ENCODE measurements at places on chromosomes 13 and 19.

DNA sequence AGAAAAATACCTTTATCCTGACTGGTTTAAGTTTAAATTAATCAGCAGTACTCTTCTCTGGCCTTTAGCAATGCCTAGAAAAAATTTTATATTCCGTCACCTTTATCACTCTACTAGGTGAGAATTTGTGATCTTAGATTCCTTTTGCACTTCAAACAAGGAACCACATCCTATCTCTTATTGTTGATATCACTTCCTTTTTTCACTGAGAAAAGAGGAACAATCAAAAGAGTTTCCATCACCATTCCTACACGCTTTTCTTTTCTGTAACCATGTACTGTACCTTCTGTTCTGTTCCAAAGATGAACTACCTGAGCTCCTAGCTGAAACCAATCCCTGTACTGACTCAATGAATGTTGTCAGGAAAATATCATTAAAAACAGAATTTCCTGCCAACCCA is 1379.0 kb upstream of the MIR17HG start:
- no peak for DNase-seq

GRCh38 chr13:32594157-32594738 is 8.0 kb downstream of the PDS5B start:
- no peak for DNase-seq

DNA sequence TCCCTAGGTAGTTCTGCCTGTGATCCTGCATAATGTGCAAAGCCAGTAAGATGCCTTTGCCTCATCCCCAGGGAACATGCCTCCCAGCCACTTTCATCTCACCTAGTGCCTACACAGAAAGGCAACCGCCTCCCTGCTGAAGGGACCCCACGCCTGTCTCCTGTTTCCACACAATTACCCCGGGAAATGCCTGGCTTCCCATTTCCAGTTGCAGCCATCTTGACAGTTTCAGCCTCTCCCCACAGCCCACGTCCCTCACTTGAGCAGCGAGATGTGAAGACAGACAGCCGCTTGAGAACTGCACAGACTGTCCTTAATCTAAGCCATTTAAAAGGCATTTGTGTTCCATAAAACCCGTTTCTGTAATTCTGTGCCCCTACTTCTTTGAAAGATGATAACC is 4.7 kb upstream of the UQCRFS1 start:
- no peak for DNase-seq

GRCh38 chr13:70189981-70190380 is 81.7 kb upstream of the KLHL1 start:
- no peak for DNase-seq

DNA sequence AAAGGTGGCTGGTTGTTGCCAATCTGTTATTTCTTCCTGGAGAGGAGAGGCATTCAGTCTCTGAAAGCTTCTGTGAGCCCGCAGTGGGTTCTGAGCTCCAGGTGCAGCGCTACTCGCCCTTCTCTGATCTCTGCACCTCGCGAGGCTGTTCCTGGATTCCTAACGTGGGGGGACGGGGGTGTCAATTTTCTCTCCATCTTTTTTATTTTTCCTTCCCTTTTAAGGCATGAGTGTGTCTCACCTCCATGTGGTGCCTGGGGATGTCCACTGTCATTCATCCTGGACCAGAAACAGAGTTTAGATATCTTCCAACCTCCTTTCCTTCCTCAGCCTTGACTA is 626 bp downstream of the ZNF233 start:
- DNase-seq: no peak

GRCh38 chr19:19477705-19478383 is 37.5 kb downstream of the TSSK6 start:
- no peak for DNase-seq

DNA sequence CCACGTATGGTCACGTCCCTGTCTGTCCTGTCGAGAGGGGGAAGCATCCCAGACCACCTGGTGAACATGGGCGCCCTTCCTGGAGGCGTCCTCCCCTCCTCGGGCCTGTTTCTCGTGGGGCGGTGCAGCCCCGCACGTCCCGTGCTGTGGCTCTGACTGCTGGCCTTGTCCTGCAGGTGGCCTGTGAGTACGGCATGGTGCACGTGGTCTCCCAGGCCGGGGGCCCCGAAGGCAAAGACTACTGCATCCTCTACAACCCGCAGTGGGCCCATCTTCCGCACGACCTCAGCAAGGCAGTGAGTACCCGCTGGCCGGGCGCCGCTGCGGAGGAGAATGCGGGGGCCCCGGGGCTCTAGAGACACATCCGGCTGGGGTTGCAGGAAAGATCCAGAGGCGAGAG is 5.9 kb downstream of the SPPL2B start:
- DNase-seq: no peak

DNA sequence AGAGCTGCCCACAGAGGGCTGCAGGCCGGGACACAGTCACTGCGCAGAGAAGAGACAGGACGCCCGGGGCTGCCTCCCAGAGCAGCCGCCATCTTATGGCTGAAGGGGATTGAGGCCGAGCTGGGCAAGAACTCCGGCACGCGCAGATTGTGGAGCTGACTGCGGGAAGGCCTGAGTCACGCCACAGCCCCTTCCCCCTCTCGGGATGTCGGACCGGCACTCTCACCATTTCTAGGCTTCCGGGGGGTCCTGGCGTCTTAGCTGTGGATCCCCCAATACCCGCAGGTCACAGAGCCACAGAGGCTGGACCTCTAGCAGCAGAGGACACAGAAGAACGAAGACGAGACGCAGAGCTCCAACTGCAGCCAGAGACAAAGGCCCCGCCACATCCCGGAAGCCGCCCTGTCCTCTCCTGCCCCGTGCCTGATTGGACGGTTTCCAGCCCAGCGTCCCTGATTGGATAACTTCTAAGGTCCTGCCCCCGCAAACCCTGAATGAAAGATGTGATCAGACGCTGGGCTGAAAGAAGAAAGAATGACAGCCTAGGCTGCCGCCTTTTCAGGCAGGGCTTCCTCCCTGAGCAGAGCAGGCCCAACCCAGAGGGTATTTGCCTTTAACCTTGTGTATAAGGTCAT is at the start of gene ZNF43:
TSS of gene ZNF43 (minus strand) at position 373 of the 635 bp plus-strand sequence. CDS start at position 229, 144 bp downstream.
- peak; percentile 98 for DNase-seq

DNA sequence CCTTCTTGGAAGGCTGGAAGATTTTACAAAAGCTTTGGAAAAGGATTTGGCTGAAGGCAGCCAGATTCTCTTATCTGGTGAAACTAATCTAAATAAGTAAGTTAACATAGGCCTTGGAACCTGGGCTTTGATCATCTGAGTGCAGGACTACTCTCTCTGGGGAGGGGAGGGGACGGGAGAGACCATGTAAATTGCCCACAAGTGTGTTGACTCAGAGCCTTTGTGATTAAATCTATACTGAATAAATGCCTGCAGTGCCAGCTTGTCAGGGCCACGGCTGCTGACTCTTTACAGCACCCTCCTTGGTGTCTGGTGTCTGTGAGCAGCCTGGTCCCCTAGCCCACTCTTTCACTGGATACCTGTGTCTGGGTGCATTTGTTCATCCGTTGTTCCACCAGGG is 251.4 kb downstream of the ITGBL1 start:
- DNase-seq: no peak

- no peak for DNase-seq
Observed at GRCh38 chr19:3698386-3698950, 1.8 kb downstream of the PIP5K1C start.

DNA sequence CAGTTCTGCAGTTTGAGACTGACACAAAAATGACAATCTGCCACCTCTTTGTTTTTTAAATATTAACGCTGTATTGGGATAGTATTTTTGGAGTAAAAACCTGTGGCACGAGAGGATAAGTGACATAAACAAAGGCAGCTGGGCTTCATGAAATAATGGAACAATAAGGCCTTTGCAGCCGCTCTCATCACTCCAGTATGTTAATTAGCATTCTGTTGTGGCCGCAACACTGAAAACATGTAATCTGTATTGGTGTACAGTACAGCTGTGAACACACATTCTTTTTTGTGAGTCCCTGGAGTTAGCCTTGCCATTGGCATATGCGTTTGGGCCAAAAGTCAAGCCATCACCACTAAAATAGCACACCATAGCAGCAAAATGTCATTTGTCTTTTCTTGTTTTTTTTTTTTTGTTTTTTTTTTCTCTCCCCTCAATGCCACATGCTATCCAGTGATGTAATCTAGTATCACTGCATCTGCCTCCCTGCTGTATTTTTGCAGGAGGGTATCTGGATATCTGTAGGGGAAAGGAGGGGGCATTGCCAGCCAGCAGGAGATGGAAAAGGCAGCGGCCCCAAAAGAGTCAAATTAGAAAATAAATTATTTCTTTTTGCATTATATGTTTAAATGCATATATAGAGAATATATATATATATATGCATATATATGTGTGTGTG is 885 bp upstream of the ZNF536 start:
- peak; percentile 30 for DNase-seq

- no peak for DNase-seq
Observed at GRCh38 chr19:57786286-57786685, 16.8 kb downstream of the ZNF586 start.

DNA sequence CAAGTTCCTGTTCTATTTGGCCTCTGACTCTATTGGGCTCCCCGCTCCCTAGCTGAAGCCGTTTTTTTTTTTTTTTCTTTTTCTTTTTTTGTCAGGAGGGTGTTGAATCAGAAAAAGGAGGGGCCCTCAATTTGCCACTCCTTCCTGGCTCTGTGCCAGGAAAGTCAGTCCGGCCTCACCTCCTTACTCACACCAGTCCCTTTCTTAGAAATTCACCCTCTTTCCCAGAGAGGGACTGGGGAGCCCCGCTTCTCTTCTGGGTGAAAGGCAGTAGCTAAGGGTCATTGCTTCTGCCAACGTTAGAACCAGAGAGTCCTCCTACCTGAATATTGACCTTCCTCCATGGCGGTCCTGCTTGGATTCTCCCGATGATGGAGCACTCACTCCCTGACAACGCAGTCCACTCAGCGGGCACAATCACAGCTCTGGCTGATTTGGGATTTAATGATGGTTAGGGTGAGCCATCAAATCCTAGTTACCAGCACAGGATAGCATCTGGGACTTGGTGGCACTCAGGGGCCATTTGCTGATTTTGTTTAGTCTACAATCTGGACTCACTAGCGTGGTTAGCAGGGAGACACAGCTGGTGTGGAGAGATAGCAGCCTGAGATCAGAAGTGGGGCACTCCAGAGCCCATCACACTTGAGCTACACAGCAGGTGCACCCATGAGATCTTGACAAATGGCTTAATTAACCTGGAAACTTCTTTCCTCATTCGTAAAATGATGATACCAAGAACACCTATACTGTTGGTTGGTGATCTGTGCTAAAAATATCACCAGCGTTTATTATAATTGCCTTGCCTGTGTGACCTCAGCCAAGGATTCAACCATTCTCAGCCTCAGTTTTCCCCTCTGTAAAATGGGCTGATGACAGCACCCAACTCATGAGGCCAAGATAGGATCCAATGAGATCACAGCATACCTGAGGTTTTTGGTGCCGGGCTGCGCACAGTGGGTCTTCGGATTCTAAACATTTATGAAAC is 2.2 kb downstream of the FCER2 start:
- no peak for DNase-seq

- no peak for DNase-seq
Observed at GRCh38 chr13:36475468-36475867, 43.2 kb downstream of the CCNA1 start.

DNA sequence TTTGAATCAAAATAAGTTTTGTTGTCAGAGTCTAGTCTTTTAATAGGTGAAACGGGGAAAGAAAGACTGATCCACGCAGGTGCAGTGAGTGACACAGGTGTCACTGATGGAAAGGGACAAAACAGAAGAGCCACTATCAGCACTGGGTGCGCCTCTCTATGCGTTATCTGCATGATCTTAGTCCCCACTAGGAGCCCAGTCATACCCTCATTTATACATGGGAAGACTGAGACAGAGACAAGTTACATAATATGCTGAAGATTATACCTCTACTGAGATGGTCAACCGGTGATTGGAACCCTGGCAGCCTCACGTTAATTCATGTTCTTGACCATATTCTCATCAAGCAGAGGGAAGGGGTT is 3.4 kb downstream of the LRCH1 start:
- DNase-seq: no peak

- no peak for DNase-seq
Observed at GRCh38 chr13:32752997-32753606, 166.8 kb downstream of the PDS5B start.

DNA sequence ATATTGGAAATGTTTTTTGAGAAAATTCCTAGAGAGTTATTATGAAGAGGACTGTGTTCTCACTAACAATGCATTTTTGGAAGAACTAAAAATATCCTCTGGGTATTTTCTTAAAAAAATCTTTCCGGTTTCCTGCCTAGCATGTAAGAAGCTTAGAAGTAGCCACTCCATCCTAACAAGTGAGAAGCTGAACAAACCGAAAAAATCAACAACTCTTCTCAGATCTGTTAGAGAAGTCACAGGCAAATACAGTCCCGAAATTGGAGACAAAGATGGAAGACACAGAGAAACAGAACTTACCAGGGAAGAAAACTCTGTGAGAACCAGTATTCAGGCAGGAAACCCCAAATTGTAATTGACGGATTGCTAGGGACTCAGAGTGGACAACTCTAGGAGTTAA is 173.0 kb downstream of the KLF12 start:
- DNase-seq: no peak

- DNase-seq: no peak
Observed at GRCh38 chr13:55761986-55762385, 1378.7 kb upstream of the PRR20A start.

- DNase-seq: peak; percentile 90
Observed at GRCh38 chr19:48963371-48964204, 1.5 kb upstream of the FTL start.

- DNase-seq: no peak
Observed at GRCh38 chr19:53881482-53882390, at the start of gene PRKCG. TSS of gene PRKCG (plus strand) at chr19:53882197. CDS start at chr19:53882495, 298 bp downstream.

DNA sequence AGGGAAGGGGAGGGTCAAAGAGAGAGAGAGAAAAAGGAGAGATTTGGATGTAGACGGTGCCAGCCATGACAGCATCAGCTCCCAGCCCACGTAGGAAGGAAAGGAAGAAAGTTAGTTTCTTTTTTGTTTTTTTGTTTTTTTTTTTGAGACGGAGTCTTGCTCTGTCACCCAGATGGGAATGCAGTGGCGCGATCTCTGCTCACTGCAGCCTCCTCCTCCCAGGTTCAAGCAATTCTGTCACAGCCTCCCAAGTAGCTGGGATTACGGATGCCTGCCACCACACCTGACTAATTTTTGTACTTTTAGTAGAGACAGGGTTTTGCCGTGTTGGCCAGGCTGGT is 27.6 kb downstream of the ELL start:
- no peak for DNase-seq

DNA sequence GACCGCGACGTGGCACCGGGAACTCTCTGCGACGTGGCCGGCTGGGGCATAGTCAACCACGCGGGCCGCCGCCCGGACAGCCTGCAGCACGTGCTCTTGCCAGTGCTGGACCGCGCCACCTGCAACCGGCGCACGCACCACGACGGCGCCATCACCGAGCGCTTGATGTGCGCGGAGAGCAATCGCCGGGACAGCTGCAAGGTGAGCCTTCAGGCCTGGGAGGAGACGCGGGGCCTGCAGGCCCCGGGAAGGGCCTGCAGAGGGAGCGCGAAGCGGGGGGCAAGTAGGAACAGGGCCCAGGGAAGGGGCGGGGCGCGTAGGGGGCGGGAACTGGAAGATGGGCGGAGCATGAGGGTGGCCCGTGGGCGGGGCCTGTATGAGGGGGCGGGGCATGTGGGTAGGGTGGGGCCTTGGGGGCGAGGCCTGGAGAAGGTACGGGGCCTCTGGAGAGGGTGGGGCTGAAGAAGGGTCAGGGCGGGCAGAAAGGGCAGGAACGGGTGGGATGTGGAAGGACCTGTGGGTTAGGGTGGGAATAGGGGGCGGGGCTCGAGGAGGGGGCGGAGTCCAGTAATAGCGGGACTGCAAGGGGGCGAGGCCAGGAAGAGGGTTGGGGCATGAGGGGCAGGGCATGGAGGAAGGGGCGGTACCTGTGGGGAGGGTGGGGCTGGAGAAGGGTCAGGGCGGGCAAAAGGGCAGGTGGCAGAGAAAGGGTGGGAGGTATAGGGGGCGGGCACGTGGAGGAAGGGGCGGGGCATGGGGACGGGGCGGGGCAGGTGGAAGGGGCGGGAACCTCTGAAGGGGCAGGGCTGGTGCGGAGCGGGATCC is 2.5 kb downstream of the CFD start:
- DNase-seq: no peak

Measured in muscle of back (tissue), 13 donors.